Lung (tissue), 17 donors: ENCODE measurements at places on chromosomes 3 and 15.

- no peak for DNase-seq
Observed at GRCh38 chr15:74983725-74984231, 11.6 kb upstream of the SCAMP5 start.

- DNase-seq: no peak
Observed at GRCh38 chr15:38883987-38884386, 319.4 kb upstream of the RASGRP1 start.

DNA sequence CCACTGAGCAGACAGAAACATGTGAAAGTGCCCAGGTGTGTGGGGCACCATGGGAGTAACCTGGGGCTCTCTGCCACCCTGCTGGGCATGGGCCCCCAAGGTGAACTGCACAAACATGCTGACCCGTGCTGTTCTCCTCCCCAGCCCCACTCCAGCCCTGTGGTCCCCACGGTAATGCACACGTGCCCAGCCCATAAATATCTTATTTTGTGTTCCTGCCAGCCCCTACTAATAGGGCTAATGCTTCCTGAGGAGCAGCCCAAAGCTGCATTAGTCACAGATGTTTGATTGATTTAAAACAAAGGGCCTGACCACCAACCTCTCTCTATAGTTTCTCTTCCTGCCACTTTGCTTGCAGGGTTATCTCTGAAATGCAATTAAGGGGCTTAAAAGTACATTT lies 95.4 kb downstream of the ABHD5 start:
- DNase-seq: no peak

- peak; percentile 29 for DNase-seq
Observed at GRCh38 chr3:195105389-195105788, 165.6 kb downstream of the XXYLT1 start.

GRCh38 chr15:40991355-40991754 lies 38.1 kb downstream of the CHAC1 start:
- no peak for DNase-seq

DNA sequence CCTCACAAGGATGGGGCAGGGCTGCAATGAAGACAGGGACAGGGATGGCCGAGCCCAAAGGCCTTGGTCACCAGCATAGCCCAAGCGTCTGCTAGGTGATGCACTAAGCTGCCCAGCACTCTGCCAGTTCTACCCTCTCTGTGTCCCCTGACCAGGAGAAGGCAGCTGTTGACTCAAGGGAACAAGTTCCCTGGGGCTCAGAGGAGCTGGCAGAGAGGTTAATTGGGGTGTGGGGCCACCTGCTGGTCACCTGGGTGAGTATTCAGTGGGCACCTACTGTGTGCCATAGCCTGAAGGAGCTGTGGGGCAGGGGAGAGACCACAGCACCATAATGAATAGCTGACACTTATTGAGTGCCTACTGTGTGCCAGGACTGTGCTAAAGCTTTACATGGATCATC lies 22.0 kb upstream of the DOCK3 start:
- DNase-seq: peak; percentile 21

- no peak for DNase-seq
Observed at GRCh38 chr3:45895686-45896468, 9.5 kb downstream of the CCR9 start.

DNA sequence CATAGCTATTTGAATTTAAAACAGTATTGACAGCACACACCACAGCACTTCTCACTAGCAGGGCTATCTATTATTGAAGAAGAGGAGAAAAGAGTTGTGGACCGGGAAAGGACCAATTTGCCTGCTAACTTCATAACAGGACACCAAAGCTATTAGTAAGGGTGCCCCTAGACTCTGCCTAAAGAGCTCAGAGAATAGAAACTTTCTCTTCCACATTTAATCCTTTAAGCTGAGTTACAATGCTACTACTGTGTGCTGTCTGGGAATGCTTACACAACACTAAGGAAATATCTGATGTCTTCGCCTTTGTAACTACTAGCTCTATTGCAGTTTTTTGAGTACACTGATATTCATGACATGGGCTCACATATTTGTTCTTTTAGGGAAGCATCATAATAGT lies 13.5 kb upstream of the AADAC start:
- DNase-seq: no peak

DNA sequence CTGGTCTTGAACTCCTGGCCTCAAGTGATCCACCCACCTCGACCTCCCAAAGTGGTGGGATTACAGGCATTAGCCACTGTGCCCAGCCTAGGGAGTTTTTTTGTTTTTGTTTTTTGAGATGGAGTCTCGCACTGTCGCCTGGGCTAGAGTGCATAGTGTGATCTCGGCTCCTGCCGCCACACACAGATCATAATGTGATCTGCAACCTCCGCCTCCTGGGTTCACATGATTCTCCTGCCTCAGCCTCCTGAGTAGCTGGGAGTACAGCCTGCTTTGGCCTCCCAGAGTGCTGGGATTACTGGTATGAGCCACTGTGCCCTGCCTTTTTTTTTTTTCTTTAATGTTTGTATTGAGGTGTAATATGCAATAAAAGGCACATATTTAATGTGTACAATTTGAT lies 78.2 kb downstream of the SMAD3 start:
- DNase-seq: no peak

GRCh38 chr3:190070622-190071347 lies 49.9 kb downstream of the P3H2 start:
- peak; percentile 30 for DNase-seq

- no peak for DNase-seq
Observed at GRCh38 chr3:147809206-147809605, 400.0 kb downstream of the ZIC1 start.

DNA sequence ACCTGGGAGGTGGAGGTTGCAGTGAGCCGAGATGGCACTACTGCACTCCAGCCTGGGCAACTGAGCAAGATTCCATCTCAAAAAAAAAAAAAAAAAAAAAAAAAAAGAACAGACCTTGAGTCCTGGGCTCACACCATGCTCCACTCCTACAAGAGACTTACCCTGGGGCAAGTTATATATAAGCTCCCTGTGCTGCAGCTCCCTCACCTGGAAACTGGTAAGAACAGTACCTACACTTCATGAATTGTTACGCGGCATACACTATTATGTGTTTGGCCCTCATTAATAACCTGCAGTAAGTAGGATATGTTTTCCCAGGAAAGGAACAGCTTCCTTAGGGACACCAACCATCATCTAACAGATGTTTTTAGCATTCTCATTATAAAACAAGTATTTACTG lies 119.6 kb downstream of the FMN1 start:
- DNase-seq: no peak

GRCh38 chr15:37872661-37873060 lies 61.8 kb upstream of the TMCO5A start:
- peak; percentile 13 for DNase-seq

DNA sequence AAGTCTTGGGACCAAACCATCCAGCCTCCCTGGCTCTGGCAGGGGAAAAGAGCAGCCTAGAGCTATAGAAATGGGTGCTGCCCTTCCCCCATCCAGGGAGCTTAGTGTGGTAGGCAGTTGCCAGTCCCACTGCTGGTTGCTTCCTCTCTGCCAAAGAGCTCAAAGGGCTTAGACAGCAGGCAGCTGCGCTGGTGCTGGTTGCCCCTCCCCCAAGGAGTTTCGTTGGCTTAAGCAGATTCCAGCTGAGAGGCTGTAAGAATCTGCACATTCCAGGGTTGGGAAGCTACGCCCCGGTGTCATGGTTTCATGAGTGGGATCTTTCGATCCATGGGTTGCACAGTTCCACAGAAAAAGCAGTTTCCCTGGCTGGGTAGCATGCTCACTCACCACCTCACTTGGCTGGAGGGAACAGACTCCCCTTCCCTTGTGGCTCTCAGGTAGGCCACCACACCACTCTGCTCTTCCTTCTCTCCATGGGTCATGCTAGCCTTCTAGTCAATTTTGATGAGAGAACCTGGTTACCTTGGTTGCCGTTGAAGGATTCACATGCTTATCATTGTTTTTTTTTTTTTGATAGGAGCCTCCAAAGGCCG lies 195.1 kb downstream of the EPHA6 start:
- no peak for DNase-seq

DNA sequence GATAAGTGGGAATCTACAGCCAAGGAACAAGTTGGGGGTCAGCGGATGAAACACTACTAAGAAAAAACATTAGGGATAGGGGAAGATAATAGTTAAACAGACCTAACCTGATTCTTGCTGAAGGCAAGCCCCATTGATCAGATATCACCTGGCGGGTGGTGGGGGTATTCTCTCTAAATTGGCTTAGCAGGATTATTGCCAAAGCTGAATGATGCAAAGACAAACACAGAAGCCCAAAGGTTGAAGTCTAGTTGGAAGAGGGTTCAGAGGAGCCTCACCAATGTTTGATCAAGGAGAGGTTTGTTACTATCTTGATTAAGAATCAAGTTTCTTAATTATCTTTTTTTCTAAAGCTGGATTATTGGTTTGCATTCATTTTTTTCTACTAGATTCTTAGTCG lies 371.9 kb upstream of the CNTN4 start:
- no peak for DNase-seq

DNA sequence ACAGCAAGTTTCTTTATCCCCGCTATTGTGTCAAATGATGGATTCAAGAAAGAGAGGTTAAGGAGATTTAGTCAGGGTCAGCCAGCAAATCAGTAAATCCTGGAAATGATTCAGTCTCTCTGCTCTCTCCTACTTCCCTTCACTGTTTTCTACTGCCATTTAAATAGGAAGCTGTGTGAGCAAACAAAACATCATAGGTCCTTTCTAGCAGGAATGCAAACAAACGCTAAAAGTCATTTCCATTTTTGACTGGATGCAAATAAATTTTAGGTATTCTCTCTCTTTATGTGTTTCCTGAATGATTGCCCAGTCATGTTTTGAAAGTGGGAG lies 299.4 kb upstream of the RORA start:
- DNase-seq: no peak
